Activated naive CD8-positive, alpha-beta T cell treated with anti-CD3 and anti-CD28 coated beads, Interleukin-2, amount 10 ng/mL, durations not matched to agents 7 days and 5 days (primary cell): ENCODE measurements at places on chromosomes 3 and 15.

- DNase-seq, result no peak
Measured at GRCh38 chr3:122902326-122902725, 107.5 kb downstream of the SLC49A4 start.

- DNase-seq, result no peak
Measured at GRCh38 chr3:13570391-13571194, 21.7 kb downstream of the FBLN2 start.

DNA sequence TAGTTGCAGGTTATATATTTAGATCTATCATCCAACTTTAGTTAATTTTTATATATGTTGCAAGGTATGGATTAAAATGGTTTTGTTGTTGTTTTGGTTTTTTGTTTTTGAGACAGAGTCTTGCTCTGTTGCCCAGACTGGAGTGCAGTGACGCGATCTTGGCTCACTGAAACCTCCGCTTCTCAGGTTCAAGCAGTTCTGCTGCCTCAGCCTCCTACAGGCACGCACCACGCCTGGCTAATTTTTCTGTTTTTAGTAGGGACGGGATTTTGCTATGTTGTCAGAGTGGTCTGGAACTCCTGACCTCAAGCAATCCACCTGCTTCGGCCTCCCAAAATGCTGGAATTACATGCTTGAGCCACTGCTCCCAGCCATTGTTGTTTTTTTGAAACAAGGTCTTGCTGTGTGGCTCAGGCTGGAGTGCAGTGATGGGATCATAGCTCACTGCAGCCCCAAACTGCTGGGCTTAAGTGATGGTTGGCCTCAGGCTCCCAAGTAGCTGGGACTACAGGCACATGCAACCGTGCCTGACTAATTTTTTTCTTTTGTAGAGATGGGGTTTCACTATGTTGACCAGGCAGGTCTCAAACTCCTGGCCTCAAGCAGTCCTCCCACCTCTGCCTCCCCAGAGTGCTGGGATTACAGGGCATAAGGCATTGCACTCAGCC, 92.0 kb downstream of the ZNF609 start:
- no peak for DNase-seq

- DNase-seq, result no peak
Measured at GRCh38 chr15:27935328-27935727, 163.8 kb downstream of the OCA2 start.

- no peak for DNase-seq
Measured at GRCh38 chr3:163266731-163267130, 1770.1 kb downstream of the OTOL1 start.

DNA sequence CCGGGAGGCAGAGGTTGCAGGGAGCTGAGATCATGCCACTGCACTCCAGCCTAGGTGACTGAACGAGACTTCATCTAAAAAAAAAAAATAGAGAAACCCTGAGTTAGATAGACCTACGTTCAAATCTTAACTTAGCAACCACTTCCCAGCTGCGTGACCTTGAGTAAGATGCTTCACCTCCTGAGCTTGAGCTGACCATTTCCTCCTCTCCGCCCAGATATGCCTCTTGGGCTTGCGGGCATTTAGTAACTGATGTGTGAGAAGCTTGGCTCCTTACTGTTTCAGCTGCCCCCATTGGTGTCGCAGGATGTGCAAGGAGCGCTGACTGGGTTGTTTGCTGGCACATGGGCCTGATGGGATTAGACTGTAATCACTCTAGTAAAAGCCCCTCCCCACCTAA, 26.9 kb upstream of the ATG7 start:
- DNase-seq, result no peak

GRCh38 chr3:8638994-8639658, 5.5 kb downstream of the SSUH2 start:
- DNase-seq, result no peak

GRCh38 chr3:38126121-38126892, 10.6 kb downstream of the ACAA1 start:
- DNase-seq, result no peak

DNA sequence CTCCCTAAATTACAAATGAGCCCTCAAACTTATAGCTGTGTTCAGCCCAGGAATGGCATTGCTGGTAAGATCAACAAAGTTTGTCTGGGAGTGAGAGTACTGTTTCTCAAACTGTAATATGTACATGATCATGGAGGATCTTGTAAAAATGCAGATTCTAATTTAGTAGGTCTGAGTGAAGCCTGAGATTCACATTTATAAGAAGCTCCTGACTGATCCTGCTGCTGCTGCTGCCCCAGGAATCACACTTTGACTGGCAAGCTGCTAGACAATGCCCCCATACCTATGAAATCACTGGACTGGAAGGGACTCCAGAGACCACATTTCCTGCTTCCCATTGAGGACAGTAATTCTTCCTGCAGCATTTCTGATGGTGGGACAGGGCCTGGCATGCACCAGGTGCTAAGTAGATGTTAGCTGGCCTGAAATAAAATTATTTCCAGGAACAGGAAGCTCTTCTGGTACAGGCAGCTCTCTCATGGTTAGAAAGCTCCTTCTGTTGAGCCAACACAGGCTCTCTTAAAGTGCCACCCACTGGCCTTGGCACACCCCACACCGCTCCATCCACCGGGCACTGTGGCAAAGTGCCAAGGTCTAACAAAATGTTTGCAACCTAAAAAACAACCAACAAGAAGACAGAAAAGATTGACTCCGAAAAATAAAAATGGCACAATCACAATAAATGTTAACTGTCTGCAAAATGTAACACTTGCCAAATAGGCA, 36.7 kb upstream of the ZNF710 start:
- DNase-seq, result no peak

DNA sequence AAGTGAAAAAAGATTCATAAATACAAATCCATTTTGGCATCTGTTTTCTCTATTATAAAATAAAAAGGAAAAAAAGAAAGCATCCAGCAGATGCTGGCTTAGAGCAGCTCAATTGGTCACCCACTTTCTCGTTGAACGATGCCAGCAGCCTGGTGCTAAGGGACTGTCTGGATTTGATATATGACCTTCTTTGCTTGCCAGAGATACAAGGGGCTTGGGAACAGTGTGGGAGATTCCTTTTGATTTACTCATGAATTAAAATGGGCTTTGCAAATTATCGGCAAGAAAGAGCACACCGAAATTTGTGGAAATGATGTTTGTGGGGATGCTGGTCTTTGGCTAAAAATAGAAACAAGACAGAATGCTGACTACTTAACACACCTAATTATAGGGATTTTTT, 210.3 kb upstream of the STT3B start:
- no peak for DNase-seq

DNA sequence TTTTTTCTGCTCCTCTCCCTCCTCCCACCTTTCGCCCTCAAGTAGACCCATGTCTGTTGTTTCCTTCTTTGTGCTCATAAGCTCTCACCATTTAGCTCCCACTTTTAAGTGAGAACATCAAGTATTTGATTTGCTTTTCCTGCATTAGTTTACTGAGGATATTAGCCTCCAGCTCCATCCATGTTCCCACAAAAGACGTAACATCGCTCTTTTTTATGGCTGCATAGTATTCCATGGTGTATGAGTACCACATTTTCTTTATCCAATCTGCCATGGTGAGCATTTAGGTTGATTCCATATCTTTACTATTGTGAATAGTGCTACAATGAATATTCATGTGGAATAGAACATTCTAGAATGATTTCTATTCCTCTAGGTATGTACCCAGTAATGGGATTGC, 178.6 kb downstream of the RYR3 start:
- no peak for DNase-seq
